ENCODE measurements at places on chromosomes 3 and 15. TPM values are rescaled to one million over a fixed set of nuclear protein-coding genes. Genes with fewer than 3 reads are reported as not detected.

The PAQR9 gene
- not detected for total RNA-seq

DNA sequence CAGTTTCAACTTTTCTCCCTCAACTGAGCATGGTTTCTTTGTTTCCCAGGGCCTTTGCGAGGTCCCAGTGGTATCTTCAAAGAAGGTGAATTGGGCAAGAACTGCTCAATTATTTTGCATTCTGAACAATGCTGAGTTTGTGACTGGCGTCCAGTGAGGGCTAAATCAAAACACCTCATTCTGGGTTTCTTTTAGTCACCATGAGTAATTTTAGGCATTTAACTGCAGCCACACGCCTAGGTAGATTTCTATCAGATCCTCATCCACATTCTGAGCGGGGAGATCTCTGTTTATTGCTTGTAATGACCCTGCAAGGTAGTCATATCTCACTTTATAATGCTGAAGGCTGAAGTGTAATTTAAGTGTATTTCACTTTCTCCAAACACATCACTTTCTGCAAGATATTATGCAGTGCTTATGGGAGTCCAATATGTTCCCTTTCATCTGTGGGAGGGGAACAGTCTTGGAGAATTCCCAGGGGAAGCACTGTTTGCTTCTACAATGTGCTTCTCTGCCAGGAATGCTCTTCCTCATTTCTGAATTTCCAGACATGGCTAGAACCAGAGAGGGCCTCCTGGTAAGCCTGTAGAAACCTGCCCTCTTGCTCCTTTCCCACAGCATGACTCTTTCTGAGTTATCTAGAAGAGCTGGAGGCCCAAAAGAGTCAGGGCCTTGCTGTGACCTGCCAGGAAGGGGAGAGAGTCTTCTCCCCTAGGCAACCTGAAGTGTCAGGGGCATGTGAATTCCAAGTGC lies 91.7 kb downstream of the FRMD4B start:
- no peak for DNase-seq
- no peak overlapping the region for H3K4me3 ChIP-seq
- H3K36me3 ChIP-seq = peaks cover 3% of the 10 kb centered on the region
- H3K27ac ChIP-seq = no peak overlapping the region
- no peaks in the 10 kb centered on the region for H3K4me1 ChIP-seq

DNA sequence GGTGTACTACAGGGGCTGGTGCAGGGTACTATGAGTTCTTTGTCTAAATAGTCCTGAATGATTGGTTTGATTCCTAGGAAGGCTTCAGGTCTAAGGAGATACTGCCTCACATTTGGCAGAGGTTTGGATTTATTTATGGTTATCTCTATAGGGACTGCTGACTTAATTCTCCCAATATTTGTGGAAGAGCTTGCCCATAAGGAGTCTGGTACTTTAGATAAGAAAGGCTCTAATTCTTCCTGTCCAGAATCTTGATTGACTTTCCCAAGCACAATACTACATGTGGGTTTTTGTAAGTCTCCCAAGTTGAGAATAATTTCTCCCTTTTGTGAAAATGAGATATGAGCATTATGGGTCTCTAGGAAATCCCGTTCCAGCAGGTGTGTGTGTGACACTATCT lies 36.7 kb upstream of the AP4E1 start:
- no peaks in the 10 kb centered on the region for H3K4me1 ChIP-seq
- no peak overlapping the region for H3K4me3 ChIP-seq
- DNase-seq = no peak
- no peaks in the 10 kb centered on the region for H3K36me3 ChIP-seq
- H3K27ac ChIP-seq = no peak overlapping the region
- no peaks in the 10 kb centered on the region for H3K27me3 ChIP-seq

DNA sequence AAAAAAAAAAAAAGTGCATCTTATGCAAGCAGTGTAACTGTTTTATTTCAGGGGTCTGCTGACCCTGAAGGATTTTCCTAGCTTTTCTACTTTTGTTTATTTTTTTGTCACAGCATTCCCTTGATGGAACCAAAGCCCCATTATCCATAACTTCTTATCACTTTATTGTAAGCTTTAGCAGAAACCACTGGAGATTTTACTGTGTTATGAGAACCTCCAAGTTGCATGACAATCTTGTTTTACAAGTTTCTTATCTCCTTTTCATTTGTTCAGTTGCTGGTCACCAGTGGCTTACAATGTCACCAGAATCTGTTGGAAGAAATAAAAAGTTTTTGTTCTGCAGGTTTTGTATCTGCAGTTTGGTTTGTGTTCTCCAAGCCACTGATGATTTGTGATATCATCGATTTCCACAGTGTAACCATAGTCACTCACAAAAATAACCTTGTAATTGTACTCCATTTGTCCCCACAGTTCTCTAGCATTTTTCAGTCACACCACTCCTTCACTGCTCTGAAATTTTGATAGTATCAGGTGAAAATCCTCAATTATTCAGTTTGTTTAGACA lies 660.0 kb downstream of the RBMS3 start:
- peaks cover 3% of the 10 kb centered on the region for H3K4me1 ChIP-seq
- H3K4me3 ChIP-seq = no peak overlapping the region
- H3K27me3 ChIP-seq = no peaks in the 10 kb centered on the region
- no peak for DNase-seq
- no peak overlapping the region for H3K27ac ChIP-seq

GRCh38 chr3:16794257-16794656 lies 90.5 kb upstream of the PLCL2 start:
- no peak for DNase-seq
- H3K4me1 ChIP-seq = no peaks in the 10 kb centered on the region
- no peak overlapping the region for H3K4me3 ChIP-seq
- H3K36me3 ChIP-seq = no peaks in the 10 kb centered on the region
- no peaks in the 10 kb centered on the region for H3K27me3 ChIP-seq
- no peak overlapping the region for H3K27ac ChIP-seq

DNA sequence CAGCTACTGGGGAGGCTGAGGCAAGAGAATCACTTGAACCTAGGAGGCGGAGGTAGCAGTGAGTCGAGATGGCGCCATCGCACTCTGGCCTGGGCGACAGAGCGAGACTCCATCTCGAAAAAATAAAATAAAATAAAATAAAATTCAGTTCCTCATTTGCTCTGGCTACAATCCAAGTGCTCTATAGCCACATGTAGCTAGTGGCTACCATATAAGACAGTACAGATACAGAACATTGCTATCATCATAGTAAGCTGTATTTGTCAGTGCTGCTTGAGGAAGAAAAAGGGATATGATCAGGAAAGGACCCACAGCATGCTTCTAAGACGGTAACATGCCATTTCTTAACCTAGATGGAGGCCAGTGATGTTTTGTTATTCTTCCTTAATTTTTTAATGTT lies 88.7 kb upstream of the CDAN1 start:
- H3K27ac ChIP-seq = no peak overlapping the region
- no peaks in the 10 kb centered on the region for H3K36me3 ChIP-seq
- H3K4me1 ChIP-seq = no peaks in the 10 kb centered on the region
- no peak for DNase-seq

GRCh38 chr3:184230603-184231528 lies 1.5 kb downstream of the VWA5B2 start:
- no peak overlapping the region for H3K27ac ChIP-seq
- no peaks in the 10 kb centered on the region for H3K4me1 ChIP-seq
- H3K36me3 ChIP-seq = no peaks in the 10 kb centered on the region
- H3K27me3 ChIP-seq = no peaks in the 10 kb centered on the region

DNA sequence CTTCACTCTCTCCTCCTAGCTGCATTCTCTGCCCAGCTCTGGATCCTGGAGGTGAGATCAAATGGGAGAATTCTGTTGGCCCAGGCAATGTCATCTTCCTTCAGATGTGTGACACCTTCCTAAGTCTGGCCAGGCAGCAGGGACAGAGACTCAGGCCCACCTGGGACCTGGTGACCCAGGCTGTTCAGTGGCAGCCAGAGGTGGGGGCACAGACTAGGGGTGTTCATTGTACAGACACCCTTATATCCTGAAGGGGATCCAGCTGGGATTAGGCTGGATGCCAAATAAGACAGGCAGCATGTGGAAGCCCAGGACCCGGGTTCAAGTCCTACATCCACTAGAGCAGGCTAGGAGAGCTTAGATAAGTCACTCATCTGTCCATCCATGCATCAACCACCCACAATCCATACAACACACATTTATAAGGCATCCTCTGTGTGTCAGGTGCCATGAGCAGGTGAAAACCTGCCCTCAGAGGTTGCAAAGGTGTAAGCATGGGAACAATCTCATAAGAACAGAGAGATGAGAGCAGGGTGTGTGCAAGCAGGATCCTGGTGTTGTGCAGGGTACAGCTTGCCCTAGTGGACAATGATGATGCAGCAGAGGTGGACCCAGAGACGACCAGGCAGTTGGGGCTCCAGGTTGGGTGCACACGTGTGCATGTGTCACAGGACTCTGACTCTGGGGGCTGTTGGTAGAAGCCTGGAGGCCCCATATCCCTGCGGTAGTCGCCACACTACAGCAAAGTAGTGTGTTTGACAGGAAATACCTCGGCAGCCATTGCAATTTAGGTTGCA lies 18.3 kb upstream of the RPL29 start:
- H3K4me1 ChIP-seq = no peaks in the 10 kb centered on the region
- DNase-seq = no peak
- H3K27me3 ChIP-seq = no peaks in the 10 kb centered on the region
- H3K27ac ChIP-seq = no peak overlapping the region
- no peaks in the 10 kb centered on the region for H3K36me3 ChIP-seq

Data from aorta (tissue), 5 donors.